Left cardiac atrium (tissue), 4 donors: ENCODE measurements at places on chromosomes 2 and 18.

DNA sequence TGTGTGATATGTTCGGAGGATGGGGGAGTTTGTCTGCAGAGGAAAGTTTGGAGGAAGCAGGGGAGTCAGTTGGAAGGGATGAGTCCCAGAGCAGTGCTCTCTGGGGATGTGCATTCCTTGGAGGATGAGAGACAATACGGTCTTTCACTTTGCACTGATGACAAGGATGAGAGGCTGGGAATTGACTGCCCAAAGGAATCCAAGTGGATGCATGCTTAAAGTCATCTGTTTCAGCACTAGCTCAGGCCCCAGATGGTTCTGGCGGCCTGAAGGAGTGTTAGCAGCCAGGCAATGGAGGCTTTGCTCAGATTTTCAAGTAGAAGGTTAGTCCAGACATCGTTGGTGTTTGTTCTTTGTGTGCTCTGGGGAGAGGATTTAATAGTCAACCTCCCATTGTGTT is 100.2 kb downstream of the CRIM1 start:
- no peak for DNase-seq

DNA sequence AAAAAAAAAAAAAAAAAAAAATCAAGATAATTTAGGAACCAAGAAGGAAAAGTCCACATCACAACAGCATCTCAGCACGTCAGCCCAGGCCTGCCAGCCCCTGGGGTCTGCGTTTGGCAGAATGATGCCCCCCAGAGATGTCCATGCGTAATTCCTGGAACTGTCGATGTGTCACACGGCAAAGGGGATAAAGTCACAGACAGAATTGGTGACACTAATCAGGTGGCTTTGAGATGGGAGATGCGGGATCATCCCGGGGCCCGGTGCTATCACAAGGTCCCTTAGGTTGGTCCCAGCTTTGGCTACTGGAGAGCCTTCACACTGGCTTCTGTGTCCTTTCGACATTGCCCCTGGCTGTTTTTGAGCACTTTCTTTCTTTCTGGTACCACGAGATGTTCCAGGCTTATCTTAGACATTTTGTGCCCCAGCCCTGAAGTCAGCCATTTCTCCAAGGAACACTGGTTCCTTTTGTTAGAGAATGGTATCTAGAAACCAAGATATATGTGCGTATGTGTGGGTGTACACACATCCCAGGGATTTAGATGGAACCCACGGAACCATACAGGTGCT is 20.7 kb downstream of the RAMP1 start:
- no peak for DNase-seq

- DNase-seq = no peak
Measured at GRCh38 chr2:233690444-233690843, 2.2 kb upstream of the UGT1A6 start.

DNA sequence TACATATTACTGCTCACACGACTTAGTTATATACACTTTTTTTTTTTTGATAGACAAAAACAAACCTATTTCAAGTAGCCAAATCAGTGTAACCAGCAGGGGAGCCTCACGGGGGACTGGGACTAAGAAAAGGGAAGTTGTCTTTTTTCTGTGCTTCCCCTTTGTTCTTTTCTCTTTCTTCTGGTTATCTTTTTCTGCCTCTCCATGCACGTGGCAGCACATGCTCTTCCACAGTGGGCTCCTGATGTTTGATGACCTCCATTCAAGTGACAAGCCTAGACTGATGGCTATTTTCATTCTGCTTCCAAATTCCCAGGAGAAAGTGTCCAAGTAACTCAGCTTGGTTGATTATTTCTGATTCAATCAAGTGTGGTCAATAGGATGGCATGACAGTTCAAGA is 98.2 kb upstream of the STK39 start:
- DNase-seq = no peak

DNA sequence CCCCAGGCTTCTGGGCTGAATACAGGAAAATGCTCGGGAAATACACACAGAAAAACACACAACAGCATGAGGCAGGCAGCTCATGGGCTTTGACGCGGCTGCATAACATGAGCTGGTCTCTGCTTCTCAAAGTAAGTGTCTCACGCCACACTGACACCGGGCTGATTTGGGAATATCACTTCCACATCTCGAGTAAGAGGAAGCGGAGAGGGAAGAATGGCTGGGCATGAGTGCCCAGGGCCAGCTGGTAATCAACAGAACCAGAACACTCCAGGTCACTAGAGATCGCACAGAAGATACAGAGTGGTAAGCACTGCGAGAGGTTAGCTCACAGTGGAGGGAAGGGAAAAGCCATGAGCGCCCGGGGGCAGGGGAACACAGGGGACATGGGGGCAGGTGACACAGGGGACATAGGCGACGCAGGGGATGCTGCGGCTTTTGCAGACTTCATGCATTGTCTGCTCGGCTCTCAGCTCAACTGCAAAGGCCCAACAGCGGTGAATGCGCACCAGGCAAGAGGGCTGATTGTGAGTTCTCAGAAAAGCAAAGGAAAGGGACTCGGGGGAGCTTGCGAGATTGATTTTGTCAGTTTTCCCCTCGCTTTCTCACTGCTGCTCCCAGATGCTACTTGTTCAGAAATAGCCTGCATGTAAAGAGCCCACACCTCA is 141.4 kb downstream of the MBP start:
- no peak for DNase-seq

- DNase-seq = no peak
Measured at GRCh38 chr2:222936705-222937104, 75.9 kb downstream of the ACSL3 start.

DNA sequence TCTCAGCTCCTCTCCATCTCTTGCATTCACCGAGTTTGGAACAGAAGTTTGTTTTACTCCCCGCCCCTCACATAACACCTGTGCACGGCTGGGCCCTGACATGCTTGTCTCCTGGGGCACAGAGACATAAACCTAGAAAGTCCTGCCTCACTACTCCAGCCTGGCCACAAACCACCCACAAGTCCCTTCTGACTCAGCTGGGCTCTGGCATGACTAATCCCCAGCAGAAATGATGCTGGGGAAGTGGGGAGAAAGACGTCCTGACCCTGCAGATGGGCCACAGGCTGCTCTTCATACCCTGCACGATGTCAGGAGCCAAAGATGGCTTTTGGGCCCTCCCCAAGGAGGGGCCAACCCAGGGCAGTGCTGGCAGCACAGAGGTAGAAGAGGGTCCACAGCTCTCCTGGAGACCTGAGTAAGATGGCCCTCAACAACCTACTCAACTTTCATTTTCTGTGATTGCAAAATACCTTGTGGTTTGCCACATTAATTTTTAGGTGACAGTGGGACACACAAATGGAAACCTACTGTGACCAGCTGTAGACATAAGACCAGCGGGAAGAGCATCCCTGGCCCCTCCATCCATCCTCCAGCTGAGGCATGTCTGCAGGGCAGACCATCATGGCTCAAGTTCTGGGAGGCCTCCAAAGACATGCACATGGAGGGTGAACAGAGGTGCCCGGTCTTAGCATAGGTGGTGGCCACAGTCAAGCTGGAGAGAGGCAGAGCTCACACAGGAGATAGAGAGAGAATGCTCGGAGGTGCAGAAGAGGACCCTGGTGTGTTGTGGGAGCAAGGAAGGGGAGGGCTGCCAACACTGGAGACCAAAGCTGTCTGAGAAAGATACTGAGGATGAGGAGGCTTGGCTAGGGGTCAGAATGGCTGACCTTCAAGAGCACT is 40.0 kb downstream of the DNMT3A start:
- no peak for DNase-seq

GRCh38 chr18:41624460-41624859 is 330.6 kb upstream of the PIK3C3 start:
- no peak for DNase-seq

DNA sequence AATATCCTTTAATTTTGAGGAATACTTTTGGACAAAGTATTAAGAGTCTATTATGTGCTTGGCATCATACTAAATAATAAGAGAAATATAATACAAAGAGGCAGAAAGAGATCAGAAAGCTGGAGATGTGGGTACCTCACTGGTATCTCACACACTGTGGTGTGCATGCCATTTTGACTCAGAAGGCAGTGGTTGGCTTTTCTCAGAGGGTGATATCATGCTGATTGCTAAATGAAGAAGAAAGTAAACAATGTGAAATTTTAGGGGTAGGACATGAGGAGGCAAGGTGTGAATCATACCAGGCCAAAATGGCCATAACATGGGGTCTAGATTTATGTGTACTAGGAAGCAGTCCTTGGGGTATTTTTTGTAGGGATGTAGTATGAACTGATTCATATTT is 16.6 kb upstream of the SPOPL start:
- DNase-seq = no peak

- no peak for DNase-seq
Measured at GRCh38 chr2:46171996-46172546, 125.1 kb upstream of the EPAS1 start.

GRCh38 chr2:146986161-146986560 is 858.7 kb upstream of the ACVR2A start:
- DNase-seq = no peak

- no peak for DNase-seq
Measured at GRCh38 chr18:78165525-78165924, 814.1 kb upstream of the SALL3 start.

GRCh38 chr2:236939721-236940231 is 145.9 kb upstream of the COPS8 start:
- DNase-seq = no peak

DNA sequence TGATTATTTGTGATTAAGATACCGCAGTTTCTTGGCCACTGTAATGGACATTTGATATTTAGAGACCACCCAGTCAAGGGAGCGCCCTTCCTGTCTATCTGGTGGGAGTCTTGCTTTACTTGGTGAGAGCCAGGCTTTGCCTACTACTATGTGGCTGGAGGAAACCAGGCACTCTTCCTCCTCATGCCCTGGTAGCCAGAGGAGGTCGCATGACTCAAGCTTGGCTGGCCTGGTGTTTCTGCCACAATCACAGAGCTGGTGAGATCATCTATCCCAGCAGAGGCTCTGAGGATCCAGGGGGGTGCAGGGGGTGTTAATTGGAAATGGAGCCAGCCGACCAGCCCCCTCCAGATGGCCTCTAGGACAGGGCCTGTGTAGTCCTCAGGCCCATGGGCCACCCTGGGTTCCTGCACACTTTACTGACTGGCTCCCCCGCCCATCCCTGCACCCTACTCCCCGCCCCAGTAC is 46.8 kb upstream of the BIN1 start:
- DNase-seq = no peak

DNA sequence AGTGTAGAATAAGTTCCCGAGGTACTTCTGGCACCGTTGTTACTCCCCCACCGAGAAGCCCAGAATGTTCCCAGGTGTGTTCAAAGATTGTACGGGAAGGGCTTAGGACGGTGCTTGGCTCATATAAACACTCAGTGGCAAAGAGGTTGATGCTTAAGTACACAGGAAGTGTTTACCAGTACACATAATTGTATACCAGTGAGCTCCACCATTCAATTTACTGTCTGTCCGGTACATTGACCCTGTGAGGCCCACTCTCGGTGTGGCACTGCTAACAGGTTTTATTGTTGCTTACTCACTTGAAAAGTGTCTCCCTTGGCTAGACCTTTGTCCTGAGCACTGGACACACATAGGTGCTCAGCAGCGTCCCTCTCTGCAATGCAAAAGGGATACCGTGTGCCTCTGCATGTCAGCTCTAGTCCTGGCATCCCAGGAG is 191.0 kb downstream of the NEDD4L start:
- DNase-seq = no peak

- no peak for DNase-seq
Measured at GRCh38 chr2:26002632-26003310, 20.5 kb upstream of the KIF3C start.

- no peak for DNase-seq
Measured at GRCh38 chr18:77749089-77749488, 499.4 kb downstream of the GALR1 start.

DNA sequence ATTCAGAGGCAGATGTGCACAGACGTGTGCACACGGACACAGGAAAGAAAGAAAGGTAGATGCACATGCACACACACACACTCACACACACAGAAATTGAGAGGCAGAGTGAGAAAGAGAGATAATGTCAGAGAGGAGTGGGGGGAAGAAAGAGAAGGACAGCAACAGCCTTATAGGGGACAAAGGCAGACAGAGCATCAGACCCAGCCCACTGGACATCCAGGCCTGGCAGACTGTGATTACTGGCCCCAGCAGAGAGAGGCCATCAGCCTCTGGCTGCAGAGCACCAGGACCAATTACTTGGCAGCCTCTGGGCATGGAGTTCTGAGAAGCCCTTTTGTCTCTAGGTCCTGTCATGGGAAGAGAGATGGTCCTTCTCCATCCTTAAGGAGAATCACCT is 66.1 kb downstream of the C18orf54 start:
- DNase-seq = no peak

- no peak for DNase-seq
Measured at GRCh38 chr18:54217624-54218023, 6.8 kb downstream of the MBD2 start.

GRCh38 chr2:32289165-32289999 is 11.7 kb downstream of the YIPF4 start:
- no peak for DNase-seq

GRCh38 chr2:229673676-229674075 is 40.7 kb downstream of the DNER start:
- no peak for DNase-seq

DNA sequence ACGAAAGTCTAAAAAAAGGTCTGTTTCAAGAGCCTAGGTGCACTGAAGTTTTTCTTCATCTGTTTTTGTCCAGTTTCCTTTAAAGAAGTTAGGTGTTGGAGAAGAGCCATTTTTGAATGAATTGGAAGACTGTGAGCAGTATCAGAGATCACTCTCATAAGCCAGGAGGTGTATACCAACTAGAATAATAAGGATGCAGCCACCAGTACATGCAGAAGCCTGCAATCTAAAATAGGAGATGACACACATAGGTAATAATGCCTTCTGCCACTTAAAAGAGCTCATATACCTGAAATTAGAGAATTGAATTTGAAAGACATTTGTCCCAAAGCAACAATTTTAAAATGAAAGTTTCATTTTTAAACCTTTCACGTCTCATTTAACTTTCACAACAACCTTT is 81.7 kb downstream of the RBMS1 start:
- DNase-seq = no peak

GRCh38 chr18:10234281-10234680 is 220.2 kb upstream of the APCDD1 start:
- no peak for DNase-seq

GRCh38 chr18:62715436-62715758 is at the start of gene PHLPP1:
PHLPP1 (plus strand) TSS chr18:62715541; CDS start chr18:62715684, 143 bp downstream.
- DNase-seq = no peak

- no peak for DNase-seq
Measured at GRCh38 chr18:35703043-35703688, 121.6 kb downstream of the GALNT1 start.

DNA sequence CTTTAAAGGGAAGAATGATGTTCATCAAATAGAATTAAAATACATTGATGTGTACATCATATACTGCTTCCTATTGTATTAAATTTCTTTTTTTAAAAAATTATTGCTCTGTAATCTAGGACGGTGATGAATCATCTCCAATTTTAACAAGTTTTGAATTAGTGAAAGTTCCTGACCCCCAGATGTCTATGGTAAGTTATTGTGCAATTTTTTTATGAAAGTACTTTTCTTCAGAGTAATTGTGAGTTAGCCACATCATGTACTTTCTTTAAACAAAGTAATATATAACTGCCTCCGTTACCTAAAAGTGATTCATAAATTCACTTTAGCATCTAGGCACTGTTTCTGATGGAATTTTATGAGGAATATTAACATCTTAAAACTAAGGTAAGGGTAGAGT is 38.1 kb downstream of the PIK3C3 start:
- no peak for DNase-seq

GRCh38 chr2:188786368-188786841 is 187.8 kb upstream of the COL3A1 start:
- DNase-seq = peak; percentile 21
